ENCODE measurements at places on chromosomes 13 and 19.

DNA sequence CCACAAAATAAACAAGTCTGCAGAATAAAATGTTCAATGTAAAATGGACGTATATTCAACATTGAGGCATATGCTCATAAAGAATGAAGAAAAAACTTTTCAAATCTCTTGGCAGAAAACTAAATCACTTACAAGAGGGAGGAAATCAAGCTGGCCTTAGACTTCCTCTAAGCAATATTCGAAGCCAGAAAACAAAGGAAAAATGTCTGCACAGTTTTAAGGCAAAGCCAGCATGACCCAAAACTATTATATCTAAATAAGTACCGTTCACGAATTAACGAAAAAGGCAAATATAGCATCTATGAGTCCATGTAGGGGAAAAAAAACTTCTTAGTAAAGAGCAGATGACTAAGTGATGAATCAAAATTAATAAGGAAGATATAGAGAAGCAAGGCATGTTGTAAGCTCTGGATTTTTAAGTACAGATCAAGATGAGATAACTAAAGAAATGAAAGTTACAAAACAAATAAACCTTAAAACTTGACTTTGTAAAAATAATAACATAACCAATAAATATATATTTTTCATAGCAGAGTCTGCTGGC is 101.3 kb downstream of the KCNRG start:
- DNase-seq: no peak

- DNase-seq: no peak
Observed at GRCh38 chr13:85661675-85662074, 137.5 kb downstream of the SLITRK6 start.

- no peak for DNase-seq
Observed at GRCh38 chr19:47651691-47652090, 42.8 kb downstream of the BICRA start.

- DNase-seq: no peak
Observed at GRCh38 chr13:26583662-26584061, 26.2 kb downstream of the WASF3 start.

DNA sequence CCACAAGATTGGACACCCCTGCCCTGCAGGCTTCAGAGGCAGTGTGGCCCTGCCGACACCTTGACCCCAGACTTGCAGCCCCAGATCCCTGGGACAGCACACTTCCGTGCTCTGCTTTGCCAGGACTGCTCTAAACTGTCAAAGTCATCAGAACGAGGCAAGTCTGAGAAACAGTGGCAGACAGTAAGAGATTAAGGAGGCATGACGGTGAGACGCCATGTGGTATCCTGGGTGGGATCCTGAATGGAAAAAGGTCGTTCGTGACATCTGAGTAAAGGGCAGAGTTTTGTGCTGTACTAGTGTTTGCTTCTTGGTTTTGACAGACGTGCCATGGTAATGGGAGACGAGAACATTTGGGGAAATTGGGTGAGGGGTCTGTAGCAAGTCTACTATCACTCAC is 13.8 kb downstream of the ZNF579 start:
- no peak for DNase-seq

GRCh38 chr13:90281709-90282108 is 1065.8 kb upstream of the MIR17HG start:
- DNase-seq: no peak

GRCh38 chr13:46104868-46105267 is at the start of gene CPB2:
CPB2 (minus strand) TSS chr13:46105033; CDS start chr13:46105009, 24 bp downstream.
- DNase-seq: no peak

- peak; percentile 59 for DNase-seq
Observed at GRCh38 chr19:55454787-55455243, 6.6 kb downstream of the ISOC2 start.

- no peak for DNase-seq
Observed at GRCh38 chr13:71213252-71213821, 653.7 kb downstream of the DACH1 start.

DNA sequence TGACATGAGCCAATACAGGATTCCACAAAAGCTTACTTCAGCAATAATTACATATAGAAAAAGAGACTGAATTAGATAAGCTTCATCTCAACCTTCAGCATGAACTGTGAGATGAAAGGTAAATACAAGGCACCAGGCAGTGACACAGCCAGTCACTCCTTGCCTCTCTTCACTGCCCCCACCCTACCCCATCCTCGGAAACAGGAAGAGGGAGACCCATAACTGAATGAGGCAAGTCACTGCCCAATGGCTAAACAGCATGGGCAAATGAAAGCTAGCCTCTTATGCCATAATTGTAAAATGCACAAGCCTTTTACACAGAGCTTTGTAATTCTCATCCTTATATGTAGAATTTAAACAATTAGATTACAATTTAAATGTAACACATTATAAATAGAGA is 1.7 kb downstream of the ZNF160 start:
- no peak for DNase-seq

DNA sequence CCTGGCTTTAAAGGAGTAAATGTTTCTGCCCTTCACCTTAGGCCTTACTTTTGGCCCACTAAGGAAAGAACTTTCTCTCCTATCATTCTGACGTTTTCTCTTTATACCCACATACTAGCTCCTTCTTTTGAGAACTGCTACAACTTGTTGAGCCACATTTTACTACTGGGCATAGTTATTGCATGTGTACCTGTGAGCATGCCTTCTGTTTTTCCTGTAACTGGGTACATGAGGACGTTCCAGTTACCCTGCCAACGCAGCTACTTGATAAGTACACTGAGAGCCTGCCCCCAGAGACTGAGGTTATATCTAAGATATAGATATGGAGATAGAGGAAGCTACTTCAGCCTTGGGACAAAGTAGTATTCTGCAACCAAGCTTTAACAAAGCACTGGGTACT is 3.5 kb downstream of the CCDC169 start:
- DNase-seq: no peak

DNA sequence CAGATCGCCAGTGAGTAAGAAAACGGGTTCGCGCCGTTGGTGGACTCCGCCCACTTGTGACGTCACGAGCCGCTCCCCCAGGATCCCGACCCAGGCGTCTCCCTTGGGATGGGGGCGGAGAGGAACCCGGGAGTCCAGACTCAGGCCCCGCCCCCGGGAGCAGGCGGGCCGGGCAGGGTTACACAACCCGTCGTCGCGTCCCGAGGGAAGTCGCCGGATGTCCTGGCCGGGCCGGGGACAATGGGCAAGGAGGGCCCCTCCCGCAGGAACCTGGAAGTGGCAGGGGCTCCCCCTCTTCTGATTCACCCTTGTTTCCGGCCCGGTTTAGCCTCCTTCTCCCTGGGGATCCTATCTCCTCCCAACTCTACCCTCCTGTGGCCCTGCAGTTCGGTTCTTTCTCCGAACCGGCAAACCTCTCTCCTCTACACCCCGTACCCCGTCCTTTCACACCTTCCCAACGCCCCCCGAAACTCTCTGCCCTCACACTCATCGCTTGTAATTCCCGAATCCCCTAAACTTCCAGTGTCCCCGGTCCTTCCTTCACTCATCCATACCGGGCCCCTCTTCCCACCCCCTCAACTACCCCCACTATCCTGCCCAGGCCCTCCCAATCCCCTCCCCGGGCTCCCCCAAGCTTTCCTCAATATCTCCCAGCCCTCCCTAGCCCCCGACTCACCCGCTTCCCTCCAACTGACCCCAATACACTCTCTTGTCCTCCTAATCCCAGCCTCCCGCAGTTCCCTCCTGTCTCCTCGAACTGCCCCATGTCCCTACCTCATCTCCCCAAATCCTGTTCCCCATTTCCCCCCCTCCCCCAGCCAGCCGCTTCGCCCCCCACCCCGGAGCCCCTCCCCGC is 20.0 kb upstream of the ERCC1 start:
- DNase-seq: peak; percentile 50

- no peak for DNase-seq
Observed at GRCh38 chr13:20738616-20739015, 35.1 kb downstream of the IL17D start.

- no peak for DNase-seq
Observed at GRCh38 chr19:29365836-29366417, 153.0 kb upstream of the UQCRFS1 start.

GRCh38 chr13:108964606-108965005 is 335.2 kb downstream of the MYO16 start:
- no peak for DNase-seq

DNA sequence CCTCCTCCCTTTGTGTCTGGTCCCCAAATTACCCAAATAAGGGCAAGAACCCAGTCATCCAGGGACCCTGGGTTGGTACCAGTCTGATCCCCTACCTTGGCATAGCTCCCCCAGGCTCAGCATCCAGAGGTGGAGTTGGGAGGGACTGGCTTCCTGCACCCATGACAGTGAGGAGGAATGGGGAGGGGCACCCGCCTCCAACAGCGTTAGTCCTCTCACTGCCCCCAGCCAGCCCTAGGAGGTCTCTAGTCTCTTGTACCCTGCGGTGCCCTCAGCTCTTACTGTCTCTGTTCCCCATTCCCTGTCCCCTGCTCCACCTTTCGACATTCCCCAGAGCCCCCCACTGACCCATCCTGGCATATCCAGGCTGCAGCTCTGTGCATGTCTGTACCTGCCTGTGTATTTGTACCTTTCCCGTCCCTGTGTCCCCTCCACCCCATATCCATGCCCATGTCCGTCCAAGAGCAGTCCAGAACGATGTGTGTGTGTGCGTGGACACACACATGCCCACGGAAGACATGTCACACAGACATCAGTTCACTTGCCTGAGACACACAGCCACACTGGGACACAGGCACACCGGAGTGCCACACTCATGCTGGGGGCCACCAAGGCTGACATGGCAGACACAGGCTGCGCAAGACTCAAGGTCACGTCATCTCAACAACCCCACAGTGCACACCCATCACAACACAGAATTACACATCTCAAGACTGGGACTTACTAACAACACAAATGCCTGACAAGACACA is 17.8 kb downstream of the ERFL start:
- DNase-seq: no peak

GRCh38 chr19:33580645-33581037 is 41.1 kb upstream of the CHST8 start:
- no peak for DNase-seq

- DNase-seq: peak; percentile 24
Observed at GRCh38 chr19:45075301-45076028, 813 bp downstream of the ZNF296 start.

- DNase-seq: no peak
Observed at GRCh38 chr19:10617409-10618121, 7.8 kb upstream of the SLC44A2 start.

- no peak for DNase-seq
Observed at GRCh38 chr13:25046985-25047511, 48.9 kb upstream of the PABPC3 start.

DNA sequence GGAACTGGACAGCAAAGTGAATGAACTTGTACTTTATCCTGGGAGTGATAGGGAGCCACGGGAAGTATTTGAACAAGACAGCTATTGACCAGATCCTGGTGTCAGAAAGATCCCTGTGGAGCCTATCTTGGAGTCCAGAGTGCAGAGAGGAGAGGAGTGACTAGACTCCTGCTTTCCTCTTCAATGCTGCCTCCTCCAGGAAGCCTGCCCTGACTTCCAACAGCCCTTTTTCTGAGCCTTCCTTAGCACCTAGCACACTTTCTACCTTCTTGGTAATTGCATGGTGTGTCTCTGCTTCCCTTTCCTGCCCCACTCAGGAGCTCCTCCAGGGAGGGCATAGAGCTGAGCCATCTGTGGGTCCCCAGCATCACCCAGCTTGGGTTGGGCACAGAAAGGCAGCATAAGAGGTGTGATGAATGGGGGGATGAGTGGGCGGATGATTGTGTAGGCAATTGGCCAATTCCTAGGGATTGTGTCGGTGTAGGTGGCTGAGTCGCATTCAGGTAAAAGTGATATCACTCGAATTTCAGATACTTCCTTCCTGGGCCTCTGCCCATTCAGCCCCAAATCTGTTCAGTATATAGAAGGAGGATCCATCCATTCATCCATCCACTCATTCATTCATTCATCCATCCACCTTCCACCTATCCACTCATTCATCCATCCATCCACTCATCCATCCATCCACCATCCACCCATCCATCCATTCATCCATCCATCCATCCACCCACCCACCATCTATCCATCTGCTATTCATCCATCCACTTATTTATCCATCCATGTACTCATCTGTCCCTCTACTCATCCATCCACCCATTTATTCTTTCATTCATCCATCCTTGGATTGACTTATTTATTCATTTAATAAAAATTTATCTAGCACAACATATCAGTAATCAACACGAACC is 26.9 kb downstream of the CYP4F22 start:
- DNase-seq: peak; percentile 15

DNA sequence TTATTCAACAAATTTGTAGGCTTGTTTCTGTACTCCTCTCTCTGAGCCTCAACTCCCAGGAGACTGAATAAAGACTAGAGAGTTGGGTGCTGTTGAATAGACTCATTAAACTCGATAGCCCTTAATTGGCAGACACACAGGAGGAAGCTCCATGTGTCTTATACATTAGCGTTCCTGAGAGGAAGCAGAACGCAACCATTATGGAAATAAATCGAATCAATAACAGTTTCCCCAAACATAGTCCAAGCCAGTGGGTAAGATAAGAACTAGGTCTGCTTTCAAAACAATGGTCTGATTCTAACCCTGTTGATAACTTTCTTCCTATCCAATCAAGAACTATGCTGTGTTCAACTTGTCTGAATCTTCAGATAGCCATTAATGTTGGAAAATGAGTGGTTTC is 118.1 kb upstream of the FNDC3A start:
- no peak for DNase-seq

DNA sequence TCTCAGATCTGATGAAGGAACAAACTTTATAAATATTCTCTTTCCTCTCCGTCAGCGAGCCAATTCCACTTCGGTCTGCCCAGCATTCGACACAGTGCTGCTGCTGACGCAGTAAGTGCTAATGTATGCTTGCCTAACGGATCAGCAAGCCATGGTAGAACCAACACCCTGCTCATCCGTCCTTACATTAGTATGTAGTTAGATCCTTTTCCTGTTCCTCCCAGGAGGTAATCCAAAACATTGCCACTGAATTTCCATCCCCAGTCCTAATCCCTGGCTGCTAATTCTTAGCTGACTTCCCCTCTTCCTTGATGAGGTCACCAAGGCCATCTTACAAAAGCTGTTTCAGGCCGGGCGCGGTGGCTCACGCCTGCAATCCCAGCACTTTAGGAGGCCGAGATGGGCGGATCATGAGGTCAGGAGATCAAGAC is 88.0 kb downstream of the STARD13 start:
- DNase-seq: no peak

GRCh38 chr13:23740002-23740401 is 149.2 kb downstream of the MIPEP start:
- DNase-seq: no peak

- no peak for DNase-seq
Observed at GRCh38 chr13:38590230-38590629, 96.6 kb upstream of the FREM2 start.

GRCh38 chr19:54063350-54064116 is at the start of gene VSTM1:
VSTM1 (minus strand) TSS chr19:54063897; CDS start chr19:54063777, 120 bp downstream.
- DNase-seq: no peak

DNA sequence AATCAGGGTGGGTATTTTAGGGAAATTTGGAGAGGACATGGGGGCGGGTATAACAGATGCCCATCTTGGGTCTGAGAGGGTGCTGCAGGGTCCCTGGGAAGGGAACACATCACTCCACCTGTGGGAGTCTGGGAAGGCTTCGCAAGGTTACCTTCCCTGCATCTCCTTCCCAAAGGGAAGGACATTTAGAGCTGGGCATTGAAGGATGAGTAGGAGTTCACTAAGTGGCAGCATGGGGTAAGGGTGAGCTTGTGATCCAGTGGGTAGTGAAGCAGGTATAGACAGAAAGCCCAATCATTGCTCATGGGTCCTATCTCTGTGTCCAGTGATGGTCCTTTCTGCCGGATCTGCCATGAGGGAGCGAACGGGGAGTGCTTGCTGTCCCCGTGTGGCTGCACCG is 13.2 kb downstream of the MARCHF2 start:
- DNase-seq: no peak

- no peak for DNase-seq
Observed at GRCh38 chr13:46369506-46370277, 17.4 kb downstream of the RUBCNL start.

- DNase-seq: no peak
Observed at GRCh38 chr19:45816236-45817009, 1.3 kb upstream of the RSPH6A start.
